ENCODE measurements at places on chromosomes 3 and 15.

- no peak for DNase-seq
Observed at GRCh38 chr3:66615643-66616301, 115.0 kb upstream of the LRIG1 start.

GRCh38 chr3:15635121-15635661, 33.6 kb downstream of the BTD start:
- DNase-seq: no peak

DNA sequence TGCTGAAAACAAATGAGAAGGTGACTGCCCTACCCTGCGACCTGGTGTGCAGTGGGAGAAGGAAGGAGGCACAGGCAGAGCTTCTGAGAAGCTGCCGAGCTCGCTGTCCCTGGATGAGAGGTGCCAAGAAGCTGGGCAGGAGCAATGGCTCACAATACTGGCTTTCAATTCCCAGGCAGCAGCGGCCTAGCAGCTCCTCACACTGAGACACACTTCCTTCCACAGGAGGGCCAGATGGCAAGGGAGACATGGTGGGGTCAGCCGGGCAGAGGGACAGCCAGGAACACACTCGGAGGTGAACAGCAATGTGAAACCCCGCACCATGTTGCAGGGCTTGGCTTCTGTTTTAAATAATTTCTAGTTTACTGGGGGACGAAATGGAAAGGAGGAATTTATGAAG, 314.6 kb downstream of the EPHB1 start:
- no peak for DNase-seq

GRCh38 chr3:170553788-170554757, 31.8 kb downstream of the SLC7A14 start:
- no peak for DNase-seq

DNA sequence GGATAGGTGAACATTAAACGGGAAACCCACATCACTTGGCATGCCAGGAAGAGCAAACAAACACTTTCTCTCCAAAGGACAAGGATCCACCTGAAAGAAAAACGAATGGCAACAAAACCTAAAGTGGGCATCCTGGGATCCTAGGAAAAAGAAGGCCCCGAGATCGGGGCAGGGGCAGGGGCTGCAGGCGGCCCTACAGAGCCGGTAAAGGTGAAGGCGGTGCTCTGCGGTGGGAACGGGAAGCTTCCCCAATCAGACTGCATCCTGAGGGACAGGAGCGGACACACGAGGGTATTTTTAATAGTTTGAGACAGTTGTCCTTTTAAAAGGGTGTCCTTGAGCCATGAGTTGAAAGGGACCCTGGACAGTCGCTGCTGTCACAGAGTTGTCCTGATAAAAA, 24.9 kb upstream of the GABRA5 start:
- DNase-seq: no peak

All from CD8-positive, alpha-beta T cell (primary cell).